ENCODE measurements at places on chromosomes 7 and 10.

DNA sequence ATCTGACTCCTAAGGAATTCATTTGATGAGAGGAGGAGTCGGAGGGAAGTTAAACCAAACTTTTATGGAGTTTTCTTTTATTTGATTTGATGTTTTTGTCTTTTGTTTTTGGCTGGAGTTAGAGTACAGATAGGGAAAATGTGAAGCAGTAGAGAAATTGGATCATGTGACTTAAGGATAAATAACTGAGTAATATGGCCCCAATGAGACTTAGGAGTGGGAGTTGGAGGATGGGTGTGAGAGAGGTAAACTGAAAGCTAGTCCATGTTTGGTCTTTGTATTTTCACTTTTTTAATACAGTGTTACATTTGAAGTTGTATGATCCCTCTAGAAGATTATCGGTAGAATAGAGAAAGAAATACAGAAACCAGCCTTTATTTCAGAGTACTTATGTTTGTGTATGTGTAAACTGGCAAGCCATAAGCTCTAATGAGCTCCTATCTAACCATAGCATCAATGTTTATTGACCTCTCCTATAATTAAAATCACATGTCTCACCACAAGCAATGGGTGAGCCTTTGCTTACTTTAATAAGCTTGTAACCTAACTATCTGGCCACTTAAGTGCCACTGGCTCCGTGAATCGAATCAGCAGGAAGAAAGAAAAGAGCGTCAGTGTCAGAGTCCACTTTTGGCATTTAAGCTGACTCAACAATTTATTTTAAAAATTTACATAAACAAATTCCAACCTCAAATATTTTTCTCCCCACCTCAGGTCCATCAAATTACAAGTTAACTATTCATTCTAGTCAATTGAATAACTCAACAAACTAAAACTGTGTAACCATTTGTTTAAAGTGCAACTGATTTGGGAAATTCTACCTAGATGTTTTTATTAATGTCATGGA is 113.8 kb downstream of the EPDR1 start:
- H3K4me3 ChIP-seq = no peak overlapping the region
- DNase-seq = no peak
- H3K27me3 ChIP-seq = no peaks in the 10 kb centered on the region
- no peaks in the 10 kb centered on the region for H3K4me1 ChIP-seq
- H3K27ac ChIP-seq = no peak overlapping the region

GRCh38 chr10:77970869-77971803 is 44.6 kb upstream of the DLG5 start:
- peak; percentile 85 for DNase-seq
- H3K27me3 ChIP-seq = no peaks in the 10 kb centered on the region
- H3K4me3 ChIP-seq = no peak overlapping the region
- H3K4me1 ChIP-seq = peaks cover 14% of the 10 kb centered on the region
- peak overlapping the region; percentile 75 for H3K27ac ChIP-seq
- no peaks in the 10 kb centered on the region for H3K36me3 ChIP-seq

DNA sequence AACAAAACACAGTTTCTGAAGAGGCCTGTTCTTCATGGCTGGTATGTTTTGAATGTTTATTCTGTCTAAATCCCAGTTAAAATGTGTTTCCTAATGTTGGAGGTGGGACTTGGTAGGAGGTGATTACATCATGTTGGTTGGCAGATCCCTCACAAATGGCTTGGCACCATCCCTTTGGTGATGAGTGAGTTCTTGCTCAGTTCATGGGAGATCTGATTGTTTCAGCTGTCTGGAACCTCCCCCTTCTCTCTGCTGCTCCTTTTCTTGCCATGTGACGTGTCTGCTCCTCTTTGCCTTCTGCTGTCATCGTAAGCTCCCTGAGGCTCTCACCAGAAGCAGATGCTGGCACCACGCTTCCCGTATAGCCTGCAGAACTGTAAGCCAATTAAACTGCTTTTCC is 383.6 kb upstream of the TPK1 start:
- no peak overlapping the region for H3K27ac ChIP-seq
- H3K4me1 ChIP-seq = no peaks in the 10 kb centered on the region
- peak; percentile 59 for DNase-seq
- no peaks in the 10 kb centered on the region for H3K27me3 ChIP-seq
- no peaks in the 10 kb centered on the region for H3K36me3 ChIP-seq

DNA sequence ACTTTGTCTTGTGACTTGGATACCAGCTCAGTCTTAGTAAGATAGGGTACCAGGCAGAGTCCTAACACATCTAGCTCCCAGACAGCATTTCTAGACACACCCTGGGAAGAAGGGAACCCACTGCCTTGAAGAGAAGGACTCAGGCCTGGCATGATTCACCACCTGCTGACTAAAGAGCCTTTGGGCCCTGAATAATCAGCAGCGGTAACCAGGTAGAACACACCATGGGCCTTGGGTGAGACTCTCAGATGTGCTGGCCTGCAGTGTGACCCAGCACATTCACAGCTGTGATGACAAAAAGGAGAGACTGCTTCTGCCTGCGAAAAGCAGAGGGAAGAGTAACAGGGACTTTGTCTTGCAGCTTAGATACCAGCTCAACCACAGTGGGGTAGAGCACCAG is 10.4 kb upstream of the TNKS2 start:
- no peaks in the 10 kb centered on the region for H3K4me1 ChIP-seq
- no peaks in the 10 kb centered on the region for H3K36me3 ChIP-seq
- no peak overlapping the region for H3K27ac ChIP-seq
- no peak for DNase-seq
- H3K4me3 ChIP-seq = no peak overlapping the region
- H3K27me3 ChIP-seq = no peaks in the 10 kb centered on the region

DNA sequence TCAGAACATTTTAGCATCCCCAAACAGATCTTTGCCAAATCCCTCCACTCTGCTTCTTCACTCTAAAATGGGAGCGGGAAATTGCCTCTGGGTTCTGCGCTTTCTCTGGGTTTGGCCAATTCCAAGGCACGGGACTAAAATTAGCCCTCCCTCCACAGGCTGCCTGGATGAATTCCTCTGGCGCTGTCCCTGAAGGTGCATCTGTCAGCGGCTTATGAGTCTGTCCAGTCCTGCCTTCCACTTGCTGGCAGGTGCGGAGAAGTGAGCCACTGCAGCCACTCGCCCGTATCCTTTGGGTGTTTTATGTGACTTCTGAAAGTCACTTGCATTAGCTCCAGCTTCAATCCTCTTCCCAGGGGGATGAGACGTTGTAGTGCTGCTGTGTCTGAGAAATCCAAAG is 121.6 kb downstream of the SH2D4B start:
- H3K27ac ChIP-seq = no peak overlapping the region
- no peak for DNase-seq
- no peak overlapping the region for H3K4me3 ChIP-seq
- H3K36me3 ChIP-seq = no peaks in the 10 kb centered on the region

DNA sequence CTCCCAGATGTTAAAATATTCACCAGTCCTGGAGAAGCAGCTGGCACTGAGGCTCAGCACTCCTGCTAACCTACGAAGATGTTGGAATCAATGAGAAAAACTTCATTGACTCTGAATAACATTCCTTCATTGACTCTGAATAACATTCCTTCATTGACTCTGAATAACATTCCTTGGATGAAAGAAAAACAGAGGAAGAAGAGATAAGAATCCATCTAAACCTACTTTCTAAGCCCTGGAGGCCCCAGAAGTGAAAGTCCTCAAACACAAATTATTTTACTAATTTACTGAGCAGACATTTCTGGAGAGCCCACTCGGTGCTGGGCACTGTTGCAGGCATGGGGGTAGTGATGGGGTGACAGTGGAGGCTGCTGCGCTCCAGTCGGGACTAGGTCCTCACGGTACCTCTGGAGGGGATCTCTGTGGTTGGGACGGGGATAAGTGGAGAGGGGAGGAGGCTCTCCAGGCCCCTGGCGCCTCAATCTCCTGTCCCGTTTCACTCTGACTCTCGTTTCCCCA is 254.1 kb downstream of the WDR37 start:
- no peak overlapping the region for H3K4me3 ChIP-seq
- peak; percentile 16 for DNase-seq
- H3K36me3 ChIP-seq = no peaks in the 10 kb centered on the region
- H3K27ac ChIP-seq = no peak overlapping the region
- H3K4me1 ChIP-seq = no peaks in the 10 kb centered on the region

DNA sequence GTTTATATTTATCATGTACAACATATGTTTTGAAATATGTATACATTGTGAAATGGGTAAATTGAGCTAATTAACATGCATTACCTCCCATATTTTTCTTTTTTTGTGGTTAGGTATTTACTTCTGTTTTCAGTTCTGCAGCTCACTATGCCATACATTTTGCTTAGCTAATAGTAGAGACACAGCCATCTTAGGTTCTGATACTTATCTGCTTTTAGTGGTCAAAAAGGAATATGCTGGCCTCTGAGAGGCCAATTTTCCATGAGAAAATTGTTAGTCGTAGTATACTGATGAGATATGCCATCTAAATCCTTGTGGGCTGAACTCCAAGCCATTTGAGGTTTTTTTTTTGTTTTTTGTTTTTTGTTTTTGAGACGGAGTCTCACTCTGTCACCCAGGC is 31.0 kb downstream of the SGPL1 start:
- H3K27ac ChIP-seq = no peak overlapping the region
- H3K36me3 ChIP-seq = peaks cover 4% of the 10 kb centered on the region
- no peak for DNase-seq
- H3K4me1 ChIP-seq = no peaks in the 10 kb centered on the region
- H3K27me3 ChIP-seq = no peaks in the 10 kb centered on the region
- no peak overlapping the region for H3K4me3 ChIP-seq

GRCh38 chr7:41648501-41648900 is 54.4 kb downstream of the INHBA start:
- no peak for DNase-seq
- no peak overlapping the region for H3K4me3 ChIP-seq
- no peak overlapping the region for H3K27ac ChIP-seq
